ENCODE measurements at places on chromosomes 6 and 20.

- no peak for DNase-seq
Measured at GRCh38 chr20:48843057-48843806, 15.4 kb upstream of the PREX1 start.

DNA sequence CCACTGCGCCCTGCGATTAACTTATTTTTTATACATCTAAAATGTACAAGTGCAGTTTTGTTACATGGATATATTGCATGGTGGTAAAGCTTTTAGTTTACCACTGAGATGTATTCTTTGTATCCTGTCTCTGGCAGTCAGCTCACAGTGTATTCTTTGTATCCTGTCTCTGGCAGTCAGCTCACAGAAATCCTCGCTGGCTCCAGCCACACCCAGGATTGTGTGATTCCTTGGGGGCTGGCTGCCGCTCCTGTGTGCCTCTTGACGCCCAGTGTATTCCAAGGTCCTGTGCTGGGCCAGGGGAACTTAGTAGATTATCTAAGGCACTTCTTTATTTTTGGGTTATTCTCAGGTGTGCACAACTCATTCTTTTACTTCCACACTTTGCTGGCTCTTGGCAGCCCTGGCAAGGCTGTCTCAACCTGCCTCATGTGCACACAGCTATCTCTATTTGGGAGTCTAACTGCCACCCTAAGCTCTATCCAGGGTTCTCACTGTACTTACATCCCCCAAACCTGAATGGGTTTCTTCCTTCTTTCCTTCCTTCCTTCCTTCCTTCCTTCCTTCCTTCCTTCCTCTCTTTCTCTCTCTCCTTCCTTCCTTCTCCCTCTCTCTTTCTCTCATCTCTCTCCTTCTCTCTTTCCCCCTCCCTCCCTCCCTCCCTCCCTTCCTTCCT, 12.4 kb upstream of the RNF24 start:
- DNase-seq = no peak

DNA sequence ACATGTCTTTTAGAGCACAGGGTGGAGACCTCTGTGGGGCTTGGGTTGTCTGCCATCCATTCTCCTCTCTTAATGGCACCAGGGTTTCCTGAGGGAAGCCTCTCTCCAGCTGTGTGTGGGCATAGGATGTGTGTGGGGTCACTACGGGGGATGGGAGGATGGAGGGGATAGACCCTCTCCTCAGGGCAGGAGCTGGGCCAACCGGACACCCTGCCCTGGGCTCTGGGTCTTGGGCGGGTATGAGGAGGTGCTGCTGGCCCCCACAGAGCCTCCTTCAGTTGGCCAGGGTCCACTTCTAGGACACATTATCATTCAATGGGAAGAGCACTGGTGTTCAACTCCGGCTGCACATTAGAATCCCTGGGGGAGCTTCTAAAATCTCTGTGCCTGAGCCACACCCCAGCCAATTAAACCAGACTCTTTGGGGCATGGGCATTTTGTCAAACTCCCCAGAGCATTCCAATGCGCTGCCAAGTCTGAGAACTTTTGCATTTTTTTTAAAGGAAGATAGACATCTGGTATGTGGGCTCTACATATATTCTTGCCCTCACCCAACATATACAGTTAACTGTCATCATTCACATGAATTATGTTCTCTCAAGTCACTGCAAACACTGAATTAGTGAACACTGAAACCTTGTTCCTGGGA, 38.5 kb downstream of the TRAM2 start:
- DNase-seq = no peak

- DNase-seq = no peak
Measured at GRCh38 chr20:63587776-63588591, 13.9 kb upstream of the HELZ2 start.

- DNase-seq = no peak
Measured at GRCh38 chr6:80465513-80465912, 359.0 kb downstream of the BCKDHB start.

GRCh38 chr20:953742-954141, 37.6 kb upstream of the ANGPT4 start:
- no peak for DNase-seq

GRCh38 chr20:20338133-20338730, 29.7 kb upstream of the INSM1 start:
- no peak for DNase-seq

DNA sequence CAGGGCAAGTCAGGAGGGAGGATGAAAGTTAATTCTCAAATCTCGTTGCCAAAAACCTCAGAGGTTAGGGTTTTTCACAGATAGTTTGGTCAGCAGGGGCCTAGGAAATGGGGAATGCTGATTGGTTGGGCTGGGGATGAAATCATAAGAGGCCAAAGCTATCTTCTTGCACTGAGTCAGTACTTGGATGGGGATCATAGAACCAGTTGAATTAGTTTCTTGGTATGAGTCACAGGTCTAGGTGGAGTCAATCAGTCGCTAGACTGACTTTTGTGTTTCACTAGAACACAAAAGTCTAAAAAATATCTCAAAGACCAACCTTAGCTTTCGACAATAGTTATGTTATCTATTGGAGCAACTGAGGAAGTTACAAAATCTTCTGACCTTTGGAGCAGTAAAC, 368.5 kb downstream of the TBC1D32 start:
- DNase-seq = no peak

GRCh38 chr6:100881707-100882040, 545 bp upstream of the ASCC3 start:
- no peak for DNase-seq

DNA sequence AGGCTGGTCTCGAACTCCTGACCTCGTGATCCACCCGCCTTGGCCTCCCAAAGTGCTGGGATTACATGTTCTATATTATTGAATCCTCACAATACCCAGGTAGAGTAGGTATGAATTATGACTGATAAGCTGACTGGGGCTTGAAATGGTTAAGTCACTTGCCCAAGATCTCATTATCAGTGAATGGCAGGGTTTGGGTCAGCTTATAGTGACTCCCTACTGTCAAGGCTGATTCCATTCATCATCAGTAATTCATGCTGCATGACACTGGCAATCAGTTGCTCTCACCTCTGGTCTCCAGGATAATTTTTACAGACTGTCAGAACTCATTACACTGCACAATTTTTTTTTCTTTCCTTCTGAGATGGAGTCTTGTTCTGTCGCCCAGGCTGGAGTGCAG, 127.6 kb downstream of the KIF13A start:
- DNase-seq = no peak

DNA sequence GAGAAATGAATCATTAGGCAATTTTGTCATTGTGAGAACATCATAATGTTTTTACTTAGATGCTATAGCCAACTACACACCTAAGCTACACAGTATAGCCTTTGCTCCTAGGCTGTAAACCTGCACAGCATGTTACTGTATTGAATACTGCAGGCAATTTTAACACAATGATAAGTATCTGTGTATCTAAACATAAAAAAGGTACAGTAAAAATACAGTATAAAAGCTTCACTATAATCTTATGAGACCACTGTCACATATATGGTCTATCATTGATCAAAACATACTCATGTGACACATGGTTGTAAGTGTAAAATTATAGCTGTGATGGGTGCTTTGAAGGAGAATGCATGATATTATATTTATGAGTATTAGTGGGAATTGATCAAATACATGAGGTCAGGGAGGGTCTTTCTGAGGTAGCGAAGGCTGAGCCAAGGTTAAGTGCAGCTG, 29.2 kb upstream of the CCN2 start:
- DNase-seq = no peak

DNA sequence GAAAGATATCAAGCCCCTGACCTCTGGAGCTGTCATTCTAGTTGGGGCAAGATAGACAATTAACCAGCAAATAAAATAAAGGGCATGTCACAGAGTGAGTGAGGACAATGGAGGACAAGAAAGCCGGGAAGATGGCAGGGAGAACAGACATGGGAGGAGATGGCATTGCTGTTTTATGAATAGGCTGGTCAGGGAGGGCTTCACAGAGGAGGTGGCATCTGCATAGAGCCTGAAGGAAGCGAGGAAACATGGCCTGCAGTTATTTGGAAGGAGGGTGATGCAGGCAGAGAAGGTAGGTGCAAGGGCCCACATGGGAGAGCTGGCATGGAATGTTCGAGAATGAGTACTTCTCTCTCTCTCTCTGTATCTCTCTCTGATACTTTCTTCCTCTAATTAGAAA, 63.7 kb downstream of the EFCAB8 start:
- DNase-seq = no peak

GRCh38 chr6:98648211-98648914, 186.0 kb upstream of the POU3F2 start:
- DNase-seq = no peak

DNA sequence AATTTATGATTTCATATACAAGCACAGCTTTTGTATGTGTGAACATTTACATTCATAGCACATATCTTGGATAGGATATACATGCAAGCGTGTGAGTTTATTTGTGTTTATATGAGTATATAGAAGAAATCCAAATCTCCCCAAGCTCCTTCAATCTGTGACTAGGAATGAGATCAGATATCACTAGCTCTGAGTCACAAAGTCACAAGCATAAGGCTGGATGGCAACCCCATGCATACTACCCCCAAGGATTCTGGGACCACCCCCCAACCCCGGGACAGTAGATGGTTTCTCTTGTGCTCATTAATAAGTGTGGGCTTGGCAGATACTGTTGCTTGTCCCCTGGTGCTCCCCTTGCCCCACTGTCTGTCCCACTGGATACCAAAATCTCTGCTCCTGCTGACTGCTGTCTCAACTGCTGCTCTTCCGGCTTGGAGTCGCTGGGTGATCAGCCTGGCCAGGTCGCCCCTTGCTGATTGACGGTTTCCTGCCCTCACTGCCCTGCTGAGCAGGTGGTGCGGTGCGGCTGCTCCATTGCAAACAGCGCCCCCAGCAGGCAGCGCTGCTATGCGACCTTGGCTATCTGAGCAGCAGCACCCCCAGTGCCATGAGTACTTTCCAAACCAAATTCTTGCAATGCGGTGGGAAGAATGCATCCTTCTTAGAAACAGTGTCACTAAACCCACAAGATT, 279.4 kb downstream of the CD83 start:
- no peak for DNase-seq

- peak; percentile 20 for DNase-seq
Measured at GRCh38 chr6:87066449-87067333, 28.2 kb downstream of the CGA start.

- DNase-seq = no peak
Measured at GRCh38 chr6:89239338-89239737, 22.2 kb upstream of the GABRR1 start.

DNA sequence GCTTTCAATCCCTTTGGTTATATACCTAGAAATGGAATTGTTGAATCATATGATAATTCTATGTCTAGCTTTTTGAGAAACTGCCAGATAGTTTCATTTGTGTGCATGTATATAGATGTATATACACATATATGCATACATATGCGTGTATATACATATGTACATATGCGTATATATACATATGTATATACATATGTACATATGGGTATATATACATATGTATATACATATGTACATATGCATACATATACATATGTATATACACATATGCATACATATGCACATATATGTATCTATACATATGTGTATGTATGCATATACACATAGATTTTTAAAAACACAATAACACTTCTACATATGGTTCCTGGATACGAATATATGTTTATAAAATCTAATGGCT, 8.4 kb downstream of the SF3B5 start:
- DNase-seq = no peak

DNA sequence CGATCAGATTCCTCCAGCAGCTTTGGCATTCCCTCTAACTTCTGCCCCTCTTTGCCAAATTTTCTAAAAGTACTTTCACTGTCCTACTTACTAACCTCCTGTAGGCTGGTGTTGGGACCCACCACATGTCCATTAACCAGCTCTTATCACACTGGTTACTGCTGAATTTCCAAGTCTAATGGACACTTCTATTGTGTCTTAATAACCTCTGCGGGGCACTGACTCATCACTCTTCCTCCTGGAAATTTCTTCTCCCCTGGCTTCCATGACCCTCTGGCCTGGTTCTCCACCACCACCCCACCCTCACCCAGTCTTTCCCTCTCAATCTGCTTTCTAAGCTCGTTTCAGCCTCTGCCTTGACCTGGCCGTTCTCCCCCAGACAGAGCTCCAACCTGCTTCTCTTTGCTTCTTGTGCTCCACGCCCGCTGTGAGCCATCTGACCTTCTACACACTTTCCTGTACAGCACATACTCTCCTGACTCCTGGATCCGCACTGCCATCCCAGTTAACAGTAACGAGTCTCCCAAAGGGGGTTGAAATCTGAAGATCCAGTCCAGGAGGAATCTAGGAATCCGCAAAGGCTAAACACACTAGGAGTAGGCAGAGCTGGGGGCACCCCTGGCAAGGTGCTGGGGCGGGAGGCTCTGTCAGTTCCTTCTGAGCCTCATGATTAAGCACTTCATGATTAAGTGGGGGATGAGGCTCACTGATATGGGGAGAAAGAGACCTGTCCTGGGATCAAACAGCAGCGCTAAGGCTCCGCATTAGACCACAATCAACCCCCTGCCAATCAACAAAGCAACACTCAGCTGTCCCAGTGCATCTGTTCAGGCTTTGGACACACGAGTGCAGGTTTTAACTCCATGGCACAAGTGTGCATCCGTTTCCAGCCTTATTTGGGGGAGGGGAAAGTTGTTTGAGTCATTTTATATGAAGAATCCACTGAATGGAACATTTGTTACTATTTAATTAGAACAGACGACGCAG, 146.3 kb downstream of the LY86 start:
- DNase-seq = no peak

DNA sequence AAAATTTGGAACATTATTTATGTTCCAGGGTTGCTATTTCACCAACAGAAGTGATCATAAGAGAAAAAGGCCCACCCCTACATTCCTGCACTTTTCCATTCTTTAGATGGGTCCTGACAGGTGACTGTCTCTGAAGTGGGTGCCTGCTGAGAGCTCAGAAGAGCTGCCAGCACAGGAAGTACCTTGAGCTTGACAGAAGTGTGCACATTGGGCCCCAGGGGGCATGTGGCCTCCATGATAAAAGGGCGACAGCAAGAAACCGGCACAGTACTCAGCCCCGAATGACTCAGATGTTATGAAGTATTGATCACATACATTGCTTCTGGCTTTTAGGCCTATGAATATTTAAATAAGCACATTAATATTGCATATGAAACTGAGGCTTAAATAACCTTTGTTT, 150.4 kb downstream of the PCSK2 start:
- no peak for DNase-seq

GRCh38 chr6:106572875-106573585, 56.3 kb downstream of the RTN4IP1 start:
- DNase-seq = no peak

GRCh38 chr6:106637717-106638341, 8.5 kb downstream of the QRSL1 start:
- no peak for DNase-seq

All from NCI-H1417 treated with DMSO at 0.1 percent for 48 hours (cell line).